Caudate nucleus (tissue), 63 donors: ENCODE measurements at places on chromosomes 1 and 21.

DNA sequence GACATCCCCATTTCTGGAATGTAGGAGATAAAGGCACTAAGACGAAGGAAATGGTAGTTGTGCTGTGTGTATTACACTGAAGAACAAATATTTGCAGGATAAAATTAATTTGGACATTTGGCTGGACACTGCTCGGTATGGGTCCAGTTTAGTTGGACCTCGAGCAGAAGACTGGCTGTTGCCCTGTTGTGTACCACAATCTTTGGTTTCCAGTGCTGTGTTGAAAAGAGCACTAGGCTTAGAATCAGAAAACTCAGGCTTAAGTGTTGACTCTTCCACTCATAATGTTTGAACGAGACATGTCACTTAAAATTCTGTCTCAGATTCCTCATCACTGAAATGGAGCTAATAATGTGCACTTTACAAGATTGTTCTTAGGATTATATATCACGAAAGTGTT, 1.2 kb upstream of the ARPC5 start:
- DNase-seq, result no peak

DNA sequence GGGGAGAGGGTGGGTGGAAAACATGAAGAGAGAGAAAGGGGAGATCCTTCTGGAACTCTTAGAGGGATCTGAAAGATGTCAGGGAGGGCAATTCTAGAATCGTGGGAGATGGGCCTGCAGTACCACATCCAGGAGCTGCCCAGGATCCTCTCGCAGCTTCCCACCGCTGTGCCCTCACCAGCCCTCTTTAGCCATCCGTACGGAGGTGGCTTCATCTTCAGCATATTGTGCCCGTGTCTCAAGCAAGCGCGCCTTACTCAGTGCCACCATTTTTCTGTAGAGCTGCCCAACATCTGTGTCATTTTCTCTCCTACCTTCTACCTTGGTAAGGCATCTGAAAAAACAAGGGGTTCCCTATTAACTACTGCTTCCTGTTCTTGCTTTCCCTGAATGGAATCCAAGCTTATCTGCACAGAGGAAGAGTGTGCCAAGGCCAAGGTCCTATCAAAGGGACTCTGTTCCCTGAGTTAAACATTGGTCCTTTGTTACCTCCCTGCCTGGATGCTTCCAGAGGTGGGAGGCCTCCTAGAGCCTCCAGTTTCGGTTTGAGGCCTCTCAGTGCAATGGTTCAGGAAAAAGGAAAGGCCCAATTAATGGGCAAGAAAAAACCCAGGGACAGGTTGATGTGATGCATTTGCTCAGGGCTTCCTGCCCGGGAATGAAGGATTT, 23.2 kb downstream of the C1orf116 start:
- DNase-seq, result no peak

DNA sequence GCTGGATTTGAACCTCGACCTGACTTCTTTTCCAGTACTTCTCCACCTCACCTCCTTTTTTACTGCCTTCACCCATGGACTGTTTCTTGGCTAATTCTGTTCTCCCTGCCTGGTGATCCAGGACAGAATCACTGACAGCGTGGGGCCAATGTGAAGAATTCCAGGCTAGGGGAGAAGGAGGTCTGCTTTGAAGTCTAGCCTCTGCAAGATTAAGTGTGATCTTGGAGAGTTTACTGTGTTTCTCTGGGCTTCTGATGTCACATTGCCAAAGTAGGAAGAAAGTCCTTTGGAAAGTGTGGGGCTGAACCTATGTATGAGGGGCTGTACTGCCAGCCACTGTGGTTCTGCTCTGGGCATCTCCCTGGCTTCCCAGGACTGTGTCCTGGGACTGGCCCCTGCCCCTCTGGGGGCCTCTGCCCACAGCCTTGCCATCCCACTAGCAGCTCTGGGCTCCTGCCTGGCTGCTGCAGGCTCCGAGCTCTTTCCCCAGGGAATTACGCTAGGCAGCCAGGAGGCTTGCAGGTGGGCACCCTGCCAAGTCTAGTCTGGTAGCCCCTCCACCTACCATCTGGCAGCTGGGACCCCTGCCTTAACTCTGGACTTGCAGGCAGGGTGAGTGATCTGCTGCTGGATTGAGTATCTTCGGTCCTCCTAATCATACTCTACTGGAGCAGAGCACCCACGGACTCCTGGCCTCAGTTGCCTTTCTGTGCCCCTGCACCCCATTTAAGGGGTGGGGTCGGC, 52.2 kb downstream of the YARS1 start:
- DNase-seq, result no peak

DNA sequence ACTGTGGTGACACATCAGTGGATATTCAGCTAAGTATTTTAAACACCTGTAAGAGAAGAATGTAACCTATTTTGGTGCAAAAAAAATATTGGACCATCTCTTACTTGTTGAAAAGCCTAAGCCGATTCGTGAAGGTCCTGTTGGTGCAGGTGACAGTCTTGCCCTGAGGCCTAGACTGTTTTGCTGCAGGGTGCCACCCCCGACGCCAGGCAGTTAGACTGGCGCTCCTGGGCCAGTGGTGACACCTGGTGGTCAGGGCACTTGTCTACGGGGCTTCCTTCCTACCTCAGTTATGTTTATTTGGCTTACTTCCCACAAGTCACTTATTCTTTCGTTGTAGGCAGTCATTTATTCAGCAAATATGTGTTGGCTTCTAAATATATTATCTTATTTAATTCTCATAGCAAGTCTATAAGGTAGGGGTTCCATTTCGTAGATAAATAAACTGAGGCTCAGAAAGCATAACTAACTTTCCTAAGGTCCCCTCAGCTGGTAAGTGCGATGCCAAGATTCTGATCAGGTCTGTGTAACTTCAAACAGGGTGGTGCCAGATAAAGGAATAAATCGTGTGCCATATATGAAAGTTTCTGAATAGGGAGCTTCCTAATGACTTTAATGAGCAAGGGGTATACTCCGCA, 1.9 kb downstream of the EEIG2 start:
- peak; percentile 7 for DNase-seq

- DNase-seq, result no peak
Observed at GRCh38 chr1:233327651-233328141, at the start of gene MAP3K21. Gene MAP3K21 (plus strand): TSS chr1:233327724. CDS start chr1:233328029, 305 bp downstream.

- DNase-seq, result no peak
Observed at GRCh38 chr21:31560479-31560878, 99.0 kb upstream of the SOD1 start.

GRCh38 chr1:224163311-224163710, 19.7 kb upstream of the DEGS1 start:
- no peak for DNase-seq

- DNase-seq, result no peak
Observed at GRCh38 chr1:61005614-61006580, 76.5 kb upstream of the NFIA start.

DNA sequence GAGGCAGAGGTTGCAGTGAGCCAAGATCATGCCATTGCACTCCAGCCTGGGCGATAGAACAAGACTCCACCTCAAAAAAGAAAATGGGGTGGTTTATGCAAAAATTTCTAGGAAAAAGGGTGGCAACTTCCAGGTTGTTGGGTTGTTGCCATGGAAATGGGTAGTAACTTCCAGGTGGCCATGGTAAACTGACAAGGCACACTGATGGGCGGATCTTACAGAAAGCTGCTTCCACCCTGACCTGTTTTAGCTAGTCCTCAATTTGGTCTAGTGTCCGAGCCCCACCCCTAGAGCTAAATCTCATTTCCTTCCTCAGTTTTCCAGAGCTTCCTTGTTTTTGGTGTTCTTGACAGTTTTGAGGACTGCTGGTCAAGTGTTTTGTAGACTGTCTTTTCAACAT, 13.6 kb downstream of the KLHDC7A start:
- no peak for DNase-seq

DNA sequence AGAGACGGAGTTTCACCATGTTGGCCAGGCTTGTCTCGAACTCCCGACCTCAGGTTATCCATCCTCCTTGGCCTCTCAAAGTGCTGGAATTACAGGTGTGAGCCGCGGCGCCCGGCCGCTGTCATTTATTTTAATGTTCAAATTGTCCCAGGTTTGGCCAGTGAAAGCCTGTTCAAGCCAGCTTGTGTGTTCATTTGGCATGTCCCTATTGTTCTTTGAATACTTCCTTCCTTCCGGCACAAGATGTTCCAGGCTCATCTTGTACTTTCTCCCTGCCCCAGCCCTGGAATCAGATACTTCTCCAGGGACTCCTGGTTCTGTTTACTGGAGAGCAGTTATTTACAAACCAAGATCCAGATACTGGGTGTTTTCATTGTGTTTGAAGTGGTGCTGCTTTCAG, 37.0 kb downstream of the ZBTB8B start:
- no peak for DNase-seq

GRCh38 chr1:204505674-204506200, 10.5 kb upstream of the MDM4 start:
- DNase-seq, result no peak

- DNase-seq, result no peak
Observed at GRCh38 chr1:175521249-175522040, 221.9 kb downstream of the TNR start.

- DNase-seq, result peak; percentile 43
Observed at GRCh38 chr1:174999936-175000696, at the start of gene CACYBP. Gene CACYBP (plus strand): TSS chr1:174999947. CDS start chr1:175000181, 234 bp downstream.

DNA sequence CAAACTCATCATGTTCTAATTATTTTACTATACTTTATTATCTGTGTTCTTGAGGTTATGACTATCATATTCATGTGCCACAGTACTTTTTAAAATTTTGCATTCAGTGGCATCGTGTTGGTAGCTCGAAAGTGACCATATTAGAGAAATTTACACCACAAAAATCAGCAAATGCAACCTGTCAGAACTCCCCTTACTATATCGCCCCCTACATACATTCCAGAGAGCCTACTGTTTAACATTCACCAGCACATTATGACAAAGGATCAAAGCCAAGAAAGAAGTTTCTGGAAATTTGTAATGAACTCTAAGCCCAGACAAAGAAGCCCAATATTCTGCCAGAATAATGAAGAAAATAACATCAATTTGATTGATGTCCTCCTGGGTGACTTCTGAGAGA, 909.3 kb downstream of the LTN1 start:
- no peak for DNase-seq

GRCh38 chr1:154446292-154446691, 41.1 kb downstream of the IL6R start:
- DNase-seq, result no peak

DNA sequence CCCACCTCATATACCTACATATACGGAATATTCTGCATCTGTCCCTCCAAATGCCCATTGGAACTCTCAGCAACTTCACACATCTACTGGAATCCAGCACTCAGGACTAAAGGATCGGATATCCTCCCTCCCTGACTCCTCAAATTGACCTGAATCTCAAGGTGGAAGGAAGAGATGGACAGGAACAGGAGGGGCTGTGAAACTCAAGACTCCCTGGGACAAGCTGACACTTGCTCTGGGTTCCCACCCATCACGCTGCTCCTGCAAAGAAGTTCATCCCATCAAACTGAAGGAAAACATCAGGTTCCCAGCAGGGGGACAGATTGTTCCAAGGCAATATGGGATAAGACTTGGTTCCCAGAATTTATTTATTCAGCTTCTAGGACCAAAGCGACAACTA, 30.3 kb upstream of the TIAM1 start:
- no peak for DNase-seq
